ENCODE measurements at places on chromosomes 7 and 10.

GRCh38 chr10:987620-987869 lies 689 bp upstream of the GTPBP4 start:
- DNase-seq = no peak

DNA sequence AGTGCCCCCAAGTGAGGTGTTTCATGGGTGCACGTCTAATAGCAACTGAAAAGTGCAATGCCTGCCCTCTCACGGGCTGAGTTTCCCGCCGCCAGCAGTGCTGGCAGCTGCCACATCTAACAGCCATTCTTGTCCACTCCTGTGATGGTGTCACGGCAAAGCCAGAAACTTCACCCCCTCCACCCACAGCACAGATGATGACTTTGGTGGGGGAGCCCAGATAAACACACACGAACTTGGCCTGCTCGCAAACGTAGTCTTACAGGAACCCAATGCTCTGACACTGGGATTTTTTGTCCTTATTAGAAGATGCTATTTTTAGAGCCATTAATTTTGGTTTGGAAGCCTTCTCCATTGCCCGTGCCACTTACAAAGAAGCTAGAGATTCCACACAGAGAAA lies 26.7 kb downstream of the CPXM2 start:
- no peak for DNase-seq

DNA sequence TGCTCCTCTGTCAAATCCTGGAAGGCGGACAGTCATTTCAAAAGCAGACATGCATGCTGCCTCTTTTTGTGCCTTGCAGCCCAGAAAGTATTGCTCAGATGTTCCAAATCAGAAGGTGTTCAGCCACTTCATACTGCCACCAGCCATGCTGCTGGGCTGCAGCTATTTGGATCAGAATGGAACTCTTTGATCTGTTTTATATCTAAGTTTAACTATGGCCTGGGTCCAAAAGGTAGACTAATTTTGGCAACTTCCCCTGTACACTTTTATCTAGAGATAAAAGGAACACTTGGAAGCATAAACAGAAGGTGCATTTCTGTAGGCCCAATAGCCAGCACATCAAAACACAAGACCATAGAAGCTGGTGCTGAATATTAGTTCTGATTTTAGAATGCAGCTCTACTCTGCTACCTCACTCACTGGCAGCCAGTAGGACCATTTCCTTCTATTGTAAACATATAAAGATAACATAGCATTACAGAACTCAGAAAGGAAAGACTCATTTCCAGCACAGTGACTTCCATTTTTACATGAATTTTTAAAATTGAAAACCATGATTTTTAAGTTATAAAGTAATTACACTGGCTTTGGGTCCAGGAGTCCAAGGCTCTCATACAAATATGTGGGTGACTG lies 143.1 kb upstream of the CAV2 start:
- DNase-seq = no peak

GRCh38 chr10:7506571-7506970 lies 95.7 kb upstream of the SFMBT2 start:
- no peak for DNase-seq

DNA sequence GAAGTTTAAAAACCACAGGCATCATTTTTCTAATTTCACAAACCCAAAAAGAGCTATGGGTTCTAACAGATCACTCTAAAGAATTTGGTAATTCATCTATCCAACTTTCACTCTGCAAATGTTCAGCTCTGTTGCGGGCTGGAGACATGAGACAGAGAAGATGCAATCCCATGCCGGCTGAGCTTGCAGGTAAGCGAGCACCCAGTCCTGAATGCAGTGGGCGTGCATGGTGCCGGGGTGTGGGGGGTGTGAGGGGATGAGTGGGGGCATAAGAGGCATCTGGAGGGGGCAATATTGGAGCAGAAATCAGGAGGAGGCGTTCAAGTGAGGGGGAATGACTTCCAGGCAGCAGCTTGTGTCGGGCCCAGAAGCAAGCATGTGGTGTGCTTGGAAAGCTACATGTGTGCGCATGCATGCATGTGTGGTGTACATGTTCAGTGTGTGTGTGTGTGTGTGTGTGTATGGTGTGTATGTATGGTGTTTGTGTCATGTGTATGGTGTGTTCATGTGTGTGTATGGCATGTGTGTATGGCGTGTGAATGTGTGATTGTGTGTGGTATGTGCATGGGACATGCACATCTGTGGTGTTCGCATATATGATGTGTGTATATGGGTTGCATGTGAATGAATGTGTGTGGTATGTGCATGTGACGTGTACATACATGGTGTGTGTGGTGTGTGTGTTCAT lies 172.9 kb downstream of the PRKCQ start:
- DNase-seq = no peak

GRCh38 chr7:107274506-107274905 lies 105.7 kb downstream of the HBP1 start:
- DNase-seq = no peak

- DNase-seq = no peak
Observed at GRCh38 chr7:102189756-102190155, 96.9 kb upstream of the SH2B2 start.

DNA sequence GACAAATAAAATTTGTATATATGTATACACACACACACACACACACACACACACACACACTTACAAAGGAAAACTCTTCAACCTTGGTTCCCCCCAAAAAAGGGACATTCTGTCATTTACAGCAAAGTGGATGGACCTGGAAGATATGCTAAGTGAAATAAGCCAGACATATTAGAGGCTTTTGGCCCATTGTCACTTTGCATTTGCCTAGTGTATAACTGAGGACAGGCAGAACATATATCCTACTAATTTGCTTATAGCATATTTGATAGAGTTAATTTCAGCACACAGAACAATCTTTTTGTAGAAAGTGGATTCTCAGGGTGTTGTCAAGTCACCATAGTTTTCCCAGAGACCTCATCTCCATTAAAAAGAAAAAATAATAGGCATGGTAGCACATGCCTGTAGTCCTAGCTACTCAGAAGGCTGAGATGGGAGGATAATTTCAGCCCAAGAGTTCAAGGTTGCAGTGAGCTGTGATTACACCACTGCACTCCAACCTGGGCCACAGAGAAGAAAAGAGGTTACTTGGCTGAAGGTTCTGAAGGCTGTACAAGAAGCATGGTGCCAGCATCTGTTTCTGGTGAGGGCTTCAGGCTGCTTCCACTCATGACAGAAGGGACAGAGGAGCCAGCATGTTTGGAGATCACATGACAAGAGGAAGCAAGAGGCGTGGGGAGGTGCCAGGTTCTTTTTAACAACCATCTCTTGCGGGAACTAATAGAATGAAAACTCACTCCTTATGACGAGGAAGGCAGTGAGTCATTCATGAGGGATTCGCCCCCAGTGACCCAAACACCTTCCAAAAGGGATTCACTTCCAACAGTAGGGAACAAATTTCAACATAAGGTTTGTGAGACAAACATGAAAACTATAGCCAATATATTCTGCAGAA lies 135.6 kb downstream of the TMEM168 start:
- no peak for DNase-seq

- no peak for DNase-seq
Observed at GRCh38 chr10:30756151-30756550, 126.6 kb upstream of the LYZL2 start.

DNA sequence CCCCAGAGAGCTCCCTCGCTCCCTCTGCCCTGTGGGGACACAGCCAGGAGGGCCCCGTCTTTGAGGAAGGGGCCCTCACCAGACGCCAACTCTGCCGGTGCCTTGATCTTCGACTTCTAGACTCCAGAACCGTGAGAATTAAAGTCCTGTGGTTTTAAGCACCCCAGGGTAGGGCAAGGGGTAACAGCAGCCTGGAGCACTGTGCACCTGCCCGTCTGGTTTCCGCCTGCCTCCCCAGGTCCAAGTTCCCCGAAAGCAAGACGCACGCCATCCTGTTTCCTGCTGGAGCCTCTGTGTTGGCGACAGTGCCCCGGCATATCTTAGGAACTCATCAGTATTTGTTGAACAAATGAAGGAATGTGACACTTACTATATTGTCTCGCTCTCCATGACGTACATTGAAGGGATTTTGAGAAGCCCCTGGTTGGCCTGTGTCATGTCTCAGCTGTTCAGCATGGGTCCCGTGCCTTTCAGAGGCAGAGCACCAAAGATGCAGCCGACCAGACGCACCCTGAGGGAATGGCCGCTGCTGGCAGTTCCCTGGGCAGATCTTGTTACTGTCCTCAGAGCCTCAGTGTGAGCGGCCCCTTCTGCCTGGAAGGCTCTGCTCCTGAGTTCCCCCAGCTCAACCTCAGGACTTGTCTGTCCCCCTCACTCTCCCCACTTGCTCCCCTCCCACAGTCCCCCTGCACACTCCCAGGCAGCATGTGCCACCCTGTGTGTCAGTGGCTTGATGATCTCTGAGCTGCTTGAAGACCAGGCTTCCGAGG lies 226.2 kb downstream of the TCERG1L start:
- no peak for DNase-seq

DNA sequence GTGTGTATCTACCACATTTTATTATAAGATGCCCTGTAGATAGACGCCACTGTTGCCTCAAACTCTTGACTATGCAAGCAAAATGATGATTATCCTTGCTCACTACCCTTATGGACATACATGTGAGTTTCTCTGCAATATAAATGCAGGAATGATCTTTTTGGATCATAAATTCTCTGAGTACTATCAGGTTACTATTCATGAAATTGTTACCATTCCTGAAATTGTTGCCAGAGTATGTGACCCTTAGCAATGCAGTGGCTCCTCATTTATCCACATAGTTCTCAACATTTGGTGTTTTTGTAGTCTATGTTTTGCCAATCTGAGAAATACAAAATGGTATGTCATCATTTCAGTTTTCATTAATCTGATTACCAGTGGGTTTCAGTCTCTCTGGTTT lies 166.2 kb upstream of the FAM3C start:
- DNase-seq = no peak

GRCh38 chr7:36088966-36089365 lies 64.1 kb upstream of the EEPD1 start:
- no peak for DNase-seq

Data from inflammatory macrophage (primary cell).